ENCODE measurements at places on chromosomes 6 and 20.

DNA sequence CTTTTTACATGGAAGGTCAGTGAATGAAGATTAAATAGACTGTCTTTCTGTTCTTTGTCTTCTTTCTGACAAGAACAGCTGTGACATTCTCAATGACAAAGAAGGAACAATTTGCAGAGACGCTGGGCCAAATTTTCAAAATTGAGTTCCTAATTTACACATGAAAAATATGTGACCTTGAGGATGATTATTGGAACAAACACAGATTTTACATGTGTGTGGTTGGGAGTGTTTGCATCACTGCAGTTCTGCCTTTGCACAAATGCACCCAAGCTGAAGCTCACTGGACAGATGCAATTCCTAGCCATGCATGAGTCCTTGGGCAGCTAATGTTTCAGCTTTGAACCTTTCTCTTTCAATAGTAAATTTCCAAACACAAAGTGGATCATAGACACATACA is 350.8 kb downstream of the QKI start:
- no peak for DNase-seq

- no peak for DNase-seq
Observed at GRCh38 chr6:149615805-149616204, 32.7 kb downstream of the KATNA1 start.

DNA sequence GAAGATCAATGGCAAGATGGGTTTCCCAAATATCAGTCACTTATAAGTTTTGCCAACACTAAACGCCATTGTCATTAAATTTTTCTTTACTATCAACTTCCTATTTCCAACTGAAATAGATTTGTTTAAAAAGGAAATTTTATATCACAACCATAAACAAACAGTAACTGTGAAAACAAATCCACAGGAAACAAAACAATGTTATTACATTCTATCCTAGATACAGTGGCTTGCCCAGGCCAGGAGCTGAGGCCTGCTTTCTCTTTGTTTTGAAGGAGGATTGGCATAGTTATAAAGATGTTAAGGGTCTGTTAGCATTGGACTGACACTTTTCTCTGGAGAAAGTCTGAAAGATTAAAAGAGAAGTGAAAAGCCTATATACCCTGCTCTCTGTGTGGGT is 24.9 kb downstream of the PPP1R16B start:
- DNase-seq, result no peak

DNA sequence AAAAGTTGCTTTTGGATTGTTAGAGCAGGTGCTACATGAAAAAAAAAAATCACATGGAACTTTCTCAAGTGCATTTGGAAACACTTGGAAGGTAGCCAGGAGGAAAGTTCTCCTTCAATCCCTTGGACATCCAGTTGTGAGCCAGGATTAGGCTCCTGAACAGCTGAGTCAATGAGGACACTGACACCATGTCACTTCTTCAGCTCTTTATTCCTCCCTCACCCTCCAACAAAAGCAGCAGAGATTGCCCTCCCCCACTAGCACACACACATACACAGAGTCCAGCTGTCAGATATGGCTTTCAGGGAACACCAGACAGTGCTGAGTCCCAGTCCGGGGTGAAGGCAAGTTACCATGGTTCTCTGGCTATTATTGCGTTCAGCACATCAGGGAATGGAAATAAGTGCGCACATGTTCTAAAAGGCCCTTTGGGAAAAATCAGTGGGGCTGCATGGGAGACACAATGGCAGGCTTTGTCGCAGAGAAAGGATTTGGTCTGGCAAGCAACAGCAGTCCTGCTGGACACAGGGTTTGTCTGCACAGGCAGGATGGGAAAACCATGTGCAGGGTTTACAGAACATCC is 124.7 kb upstream of the MARCKS start:
- peak; percentile 60 for DNase-seq

DNA sequence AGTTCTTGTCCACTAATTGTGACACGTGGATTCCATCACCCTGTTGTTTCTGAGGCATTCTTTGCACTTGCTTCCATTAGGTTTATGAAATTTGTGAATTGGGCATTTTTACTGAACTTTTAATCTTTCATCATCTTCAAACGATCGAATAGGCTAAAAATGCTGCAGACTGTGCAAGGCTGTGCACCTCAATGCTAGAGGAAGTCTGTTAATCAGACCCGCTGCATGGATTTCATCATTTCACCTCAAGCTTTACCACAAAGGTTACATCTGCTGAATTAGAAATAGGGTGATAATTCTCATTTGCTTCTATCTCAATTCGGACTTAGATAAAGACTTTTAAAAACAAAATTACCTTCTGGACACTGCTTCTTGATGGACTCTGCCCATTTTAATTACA is 27.8 kb upstream of the F13A1 start:
- DNase-seq, result no peak

DNA sequence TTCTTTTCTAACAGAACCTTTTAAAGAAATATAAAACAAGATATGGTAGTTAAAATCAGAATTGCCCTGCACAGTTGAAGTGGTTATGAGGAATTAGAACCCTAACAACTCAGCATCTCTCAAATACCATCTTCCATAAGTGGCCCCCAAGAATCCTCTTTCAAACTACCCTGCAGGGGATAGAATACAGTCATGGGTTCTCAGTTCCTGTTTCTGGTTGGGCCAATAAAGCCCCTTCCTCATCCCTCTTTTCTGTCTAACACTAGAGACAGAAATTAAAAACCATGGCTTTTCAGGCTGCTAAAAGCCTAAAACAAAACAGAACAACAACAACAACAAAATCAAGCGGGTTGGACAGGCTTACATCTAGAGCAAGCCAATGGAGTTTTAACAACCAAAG is 6.7 kb upstream of the LCA5 start:
- no peak for DNase-seq

DNA sequence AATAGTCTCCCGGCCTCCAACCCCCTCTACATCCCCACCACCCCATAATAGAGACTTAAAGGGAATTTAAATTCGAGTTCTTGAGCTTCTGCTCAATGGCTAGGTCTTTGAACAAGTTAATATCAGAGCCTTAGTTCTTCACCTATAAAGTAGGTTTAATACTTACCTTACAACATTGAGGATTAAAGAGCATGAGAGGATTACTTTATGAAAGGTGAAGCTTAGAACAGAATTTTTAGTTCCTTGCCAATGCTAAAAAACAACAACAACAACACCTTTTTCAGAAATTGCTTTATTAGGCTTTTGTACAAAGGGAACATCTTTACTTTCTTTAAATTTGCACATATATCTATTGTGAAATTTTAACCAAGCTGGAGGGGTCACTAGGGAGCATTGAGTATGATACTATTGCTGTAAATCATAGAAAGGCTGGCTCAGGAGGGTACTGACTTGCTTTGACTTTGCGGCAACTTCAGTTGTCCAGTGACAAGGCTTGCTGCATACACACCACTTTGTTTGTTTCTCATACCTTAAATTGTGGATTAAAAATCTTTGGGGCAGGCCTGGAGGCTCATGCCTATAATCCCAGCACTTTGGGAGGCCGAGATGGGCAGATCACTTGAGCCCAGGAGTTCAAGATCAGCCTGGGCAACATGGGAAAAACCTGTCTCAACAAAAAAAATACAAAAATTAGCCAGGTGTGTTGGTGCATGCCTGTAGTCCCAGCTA is 9.7 kb downstream of the TOP1 start:
- DNase-seq, result no peak

DNA sequence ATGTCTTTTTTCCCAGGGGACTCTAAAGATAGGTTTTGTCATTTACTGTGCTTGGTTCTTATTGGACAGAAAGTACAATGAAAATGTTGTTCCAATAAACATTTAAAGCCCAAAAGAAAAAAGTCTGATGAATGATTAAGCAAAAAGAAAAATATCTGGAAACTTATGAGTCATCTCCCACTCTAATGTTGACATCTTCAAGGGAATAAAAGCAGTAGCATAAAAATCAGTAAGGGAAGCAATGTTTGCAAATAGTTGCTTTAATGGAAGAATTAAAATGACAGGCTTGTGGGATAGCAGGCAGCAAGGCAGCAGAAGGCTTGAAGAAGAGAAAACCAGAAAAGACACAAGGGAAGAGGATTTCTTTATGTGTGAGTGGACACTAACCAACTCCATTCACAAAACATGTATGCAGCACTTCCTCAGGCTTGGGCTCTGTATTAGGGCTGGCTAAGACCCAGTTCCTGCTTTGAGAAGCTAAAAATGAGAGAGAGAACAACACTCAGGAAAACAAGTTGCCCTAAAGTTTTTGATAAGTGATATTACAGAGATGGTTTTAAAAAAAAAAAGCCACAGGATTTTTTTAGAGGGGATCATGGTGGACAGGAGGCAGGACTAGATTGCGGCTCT is 263.2 kb upstream of the NT5E start:
- DNase-seq, result no peak

DNA sequence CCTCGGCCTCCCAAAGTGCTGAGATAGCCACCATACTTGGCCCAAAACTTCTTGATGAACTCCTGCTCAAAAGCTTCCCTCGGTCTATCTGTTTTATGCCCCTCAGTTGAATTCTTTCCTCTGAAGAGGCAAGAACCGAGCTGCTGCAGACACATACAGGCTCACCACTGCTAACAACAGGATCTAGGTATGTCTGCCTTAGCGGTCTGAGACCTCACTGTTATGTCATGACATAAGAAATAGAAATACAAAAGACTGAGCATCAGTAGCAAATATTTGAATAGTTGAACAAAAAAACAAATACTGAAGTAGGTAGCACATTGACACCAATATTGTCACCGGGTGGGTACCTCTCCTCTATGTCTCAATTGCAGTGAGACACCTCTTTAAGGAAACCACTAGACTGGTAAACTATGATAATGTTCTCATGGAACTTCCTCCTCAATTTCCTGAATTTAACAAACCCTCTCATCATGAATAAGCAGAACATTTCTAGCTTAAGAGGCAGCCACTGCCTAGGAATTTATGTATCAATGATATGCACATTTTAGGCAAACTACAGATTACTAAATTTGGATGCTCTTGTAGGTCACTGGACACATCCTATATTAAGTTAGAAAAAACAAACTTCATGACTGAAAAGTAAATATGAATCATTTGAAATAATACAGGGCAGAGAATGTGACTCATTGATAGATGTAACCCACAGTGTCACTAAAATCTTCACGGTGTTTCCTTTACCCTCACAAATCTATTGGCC is 9.4 kb upstream of the STXBP5 start:
- DNase-seq, result no peak

GRCh38 chr6:4812068-4812467 is 35.9 kb downstream of the CDYL start:
- no peak for DNase-seq

- DNase-seq, result no peak
Observed at GRCh38 chr6:89680150-89680549, 41.6 kb upstream of the LYRM2 start.

DNA sequence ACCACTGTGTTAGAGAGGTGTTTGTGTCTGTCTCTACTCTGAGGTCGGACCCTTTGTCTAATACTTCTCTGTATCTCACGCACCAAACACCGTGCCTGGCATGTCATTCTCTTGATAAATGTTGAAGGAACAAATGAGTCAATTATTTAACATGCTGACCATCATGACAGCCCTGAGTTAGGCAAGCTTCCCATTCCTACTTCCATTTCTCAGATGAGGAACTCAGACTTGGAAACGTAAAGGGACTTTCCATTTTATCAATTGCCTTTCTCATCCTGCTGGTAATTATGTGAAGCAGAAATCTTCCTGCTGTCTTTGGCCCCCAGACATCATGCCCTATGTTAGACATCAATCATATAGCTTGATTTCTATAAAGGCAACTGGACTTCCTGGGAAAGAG is 227.0 kb upstream of the ECI2 start:
- DNase-seq, result no peak

GRCh38 chr6:51654647-51655046 is 432.8 kb downstream of the PKHD1 start:
- no peak for DNase-seq

- no peak for DNase-seq
Observed at GRCh38 chr6:5569491-5569890, 308.2 kb downstream of the FARS2 start.

DNA sequence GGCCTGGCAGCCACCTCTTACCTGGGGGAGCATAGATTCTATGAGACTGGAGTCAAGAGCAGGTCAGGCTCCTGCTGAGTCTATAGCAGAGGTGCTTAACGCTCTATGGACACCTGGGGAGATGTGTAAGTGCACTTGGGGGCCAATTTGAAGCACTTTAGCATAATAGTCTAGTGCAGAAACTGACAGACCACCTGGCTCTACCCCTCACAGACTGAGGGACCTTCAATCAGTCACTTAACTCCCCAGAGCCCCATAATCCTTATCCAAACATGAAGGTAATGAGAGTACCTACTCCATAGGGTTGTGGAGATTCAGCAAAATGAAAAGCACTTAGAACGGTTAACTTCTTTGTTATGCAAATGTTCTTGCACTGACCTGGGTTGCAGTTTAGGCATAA is 87.3 kb upstream of the SLC22A16 start:
- no peak for DNase-seq

GRCh38 chr6:75422024-75422639 is 71.5 kb downstream of the FILIP1 start:
- DNase-seq, result no peak

- no peak for DNase-seq
Observed at GRCh38 chr20:61682996-61683681, 382.5 kb downstream of the TAF4 start.

DNA sequence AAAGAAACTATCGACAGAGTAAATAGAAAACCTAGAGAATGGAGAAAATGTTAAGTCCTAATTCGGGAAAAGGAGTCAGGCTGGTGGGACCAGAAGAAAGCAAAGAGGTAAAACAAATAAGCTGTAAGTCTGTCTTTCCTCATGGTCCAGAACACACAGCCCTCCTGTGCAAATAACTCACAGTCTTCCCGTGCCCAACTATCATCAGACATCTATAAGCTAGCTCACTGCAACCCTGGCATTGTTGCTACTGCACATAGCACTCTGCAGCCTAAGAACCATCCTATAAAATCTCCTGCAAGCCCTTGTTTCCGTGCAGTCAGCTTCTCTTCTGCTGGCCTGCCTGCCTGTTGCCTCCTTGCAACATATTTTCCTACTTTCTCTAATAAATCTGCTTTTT is 17.4 kb downstream of the HLA-DRA start:
- no peak for DNase-seq

- no peak for DNase-seq
Observed at GRCh38 chr6:162974685-162975084, 246.9 kb downstream of the PACRG start.

GRCh38 chr20:51505566-51505965 is 37.0 kb downstream of the NFATC2 start:
- DNase-seq, result no peak

GRCh38 chr6:137690034-137690433 is 177.0 kb upstream of the TNFAIP3 start:
- DNase-seq, result no peak

- DNase-seq, result no peak
Observed at GRCh38 chr6:13676551-13677156, 35.0 kb downstream of the RANBP9 start.
